Activated T-cell treated with anti-CD3 and anti-CD28 coated beads for 4 hours (primary cell): ENCODE measurements at places on chromosomes 6 and 20.

DNA sequence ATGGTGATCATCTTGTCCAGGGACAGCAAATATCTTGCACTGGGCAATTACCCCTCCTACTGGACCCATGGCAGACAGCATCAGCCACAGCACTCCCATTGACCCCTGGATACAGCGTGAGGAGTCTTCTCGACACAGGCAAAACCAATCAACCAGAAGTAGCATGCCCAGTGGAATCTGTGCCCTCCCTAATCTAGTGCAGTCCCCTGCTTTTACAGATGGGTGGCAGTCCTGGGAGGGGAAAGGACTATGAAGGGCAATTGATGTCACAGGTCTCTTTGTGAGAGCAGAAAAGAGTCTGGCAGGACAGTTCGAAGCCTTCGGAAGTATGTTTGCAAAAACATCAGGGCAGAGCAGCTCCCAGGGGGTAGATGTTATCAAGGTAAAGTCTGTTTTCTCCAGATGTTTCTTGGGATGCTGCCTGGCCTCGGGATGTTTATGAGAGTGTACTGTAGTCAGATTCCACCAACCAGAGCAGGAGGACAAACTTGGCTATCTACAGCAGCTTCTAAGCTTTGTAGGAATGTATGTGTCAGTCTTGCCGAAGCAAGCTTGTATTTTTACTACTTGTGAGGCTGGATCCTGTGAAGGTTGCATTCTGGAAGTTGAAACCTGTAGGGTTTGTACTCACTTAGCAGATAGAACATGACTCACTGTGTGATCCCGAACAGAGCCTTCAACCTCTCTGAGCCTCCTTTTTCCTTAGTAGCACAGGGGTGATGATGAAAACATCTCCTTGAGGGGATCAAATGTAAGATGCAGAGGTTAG, 63.0 kb upstream of the MYL9 start:
- DNase-seq = no peak

DNA sequence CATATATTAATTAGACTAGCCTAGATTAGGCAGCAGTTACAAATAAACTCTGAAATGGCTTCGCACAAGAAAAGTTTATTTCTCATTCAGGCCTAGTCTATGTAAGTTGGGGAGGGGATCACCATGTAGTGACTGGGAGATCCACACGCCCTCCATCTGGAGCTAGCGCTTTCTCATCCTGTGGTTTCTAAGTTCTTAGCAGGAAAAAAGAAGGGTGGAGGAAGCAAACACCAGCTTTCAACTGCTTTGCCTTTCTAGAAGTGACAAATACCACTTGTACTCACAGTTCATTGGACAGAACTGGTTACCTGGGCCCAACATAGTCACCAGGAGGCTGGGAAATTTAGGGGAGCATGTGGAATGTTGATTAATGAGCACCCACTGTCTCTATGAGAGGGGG, 46.6 kb downstream of the NDUFAF5 start:
- DNase-seq = no peak

DNA sequence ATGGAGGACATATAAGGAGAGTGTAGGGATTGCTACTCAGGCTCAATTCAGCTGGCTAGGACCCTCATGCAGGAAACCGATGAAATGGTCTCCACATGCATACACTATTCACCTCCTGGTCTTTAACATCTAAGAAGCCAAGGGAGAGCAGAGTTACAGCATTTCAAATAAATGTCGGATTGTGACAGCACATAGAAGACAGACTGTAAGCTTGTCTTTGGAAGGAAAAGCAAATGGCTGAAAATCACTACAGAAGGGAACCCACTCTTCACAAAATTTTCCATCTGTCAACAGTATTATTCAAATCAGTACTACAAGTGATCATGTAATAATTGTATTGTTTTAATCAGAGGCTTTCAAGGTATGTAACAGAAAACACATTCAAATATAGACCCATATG, 72.9 kb downstream of the ATG5 start:
- no peak for DNase-seq

DNA sequence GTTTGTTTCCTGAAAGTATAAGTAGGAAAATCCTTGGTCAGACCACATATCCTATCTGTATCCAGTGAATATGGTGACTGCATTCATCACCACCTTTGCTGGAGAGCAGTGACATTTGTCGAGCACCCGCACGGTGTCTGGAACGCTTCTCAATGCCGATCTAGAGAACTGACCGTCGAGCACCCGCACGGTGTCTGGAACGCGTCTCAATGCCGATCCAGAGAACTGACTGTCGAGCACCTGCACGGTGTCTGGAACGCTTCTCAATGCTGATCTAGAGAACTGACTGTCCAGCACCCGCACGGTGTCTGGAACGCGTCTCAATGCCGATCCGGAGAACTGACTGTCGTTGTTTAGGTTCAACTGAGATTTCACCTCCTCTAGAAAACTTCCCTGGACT, 67.8 kb downstream of the HUS1B start:
- DNase-seq = no peak

DNA sequence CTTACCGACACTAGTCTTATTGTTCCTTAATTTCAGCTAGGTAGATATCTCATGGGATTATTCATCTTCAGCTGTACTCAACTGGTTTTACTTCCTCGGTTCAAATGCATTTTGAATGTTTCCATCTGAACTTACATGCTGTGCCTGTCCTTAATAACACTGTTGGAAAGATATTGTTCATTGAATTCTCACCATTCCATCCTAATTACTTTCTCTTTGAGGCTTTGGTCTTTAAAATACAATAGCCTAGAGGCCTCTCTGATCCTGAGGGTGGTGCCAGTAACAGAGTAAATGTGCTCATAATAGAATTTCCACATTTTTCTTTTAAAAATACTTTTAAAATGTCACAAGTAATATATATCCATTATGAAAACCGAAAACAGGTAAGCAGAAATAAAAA, 54.0 kb downstream of the IL20RA start:
- no peak for DNase-seq

DNA sequence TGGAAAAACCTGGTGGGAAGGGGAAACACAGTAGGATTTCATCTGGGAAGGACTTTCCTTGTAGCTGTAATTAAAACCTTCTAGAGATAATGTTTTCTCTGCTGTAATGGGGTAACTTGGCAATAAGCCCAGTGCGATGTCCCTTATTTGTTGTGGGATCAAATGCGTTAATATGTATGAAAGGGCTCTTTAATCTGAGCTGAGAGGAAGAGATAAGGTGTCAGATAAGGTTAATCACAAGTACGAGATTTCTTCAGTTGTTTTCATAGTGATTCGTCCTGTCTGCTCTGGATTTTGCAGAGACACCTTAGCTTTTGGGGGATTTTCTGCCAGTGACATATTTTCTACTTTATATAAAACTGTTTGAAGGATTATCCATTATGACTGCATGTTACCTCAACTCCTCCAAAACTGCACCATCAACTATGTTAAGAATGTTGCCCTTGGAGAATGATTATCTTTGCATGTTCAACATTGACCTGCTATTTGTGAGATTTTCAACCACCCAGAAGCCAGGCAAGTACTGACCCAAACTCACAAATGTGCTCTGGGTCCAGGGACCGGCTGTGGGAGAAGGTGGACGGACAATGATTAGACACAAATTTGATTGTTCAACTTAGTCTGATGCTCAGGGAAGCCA, 21.2 kb upstream of the ELOVL5 start:
- DNase-seq = no peak

GRCh38 chr6:148175550-148176188, 167.0 kb upstream of the SASH1 start:
- no peak for DNase-seq

- DNase-seq = no peak
Observed at GRCh38 chr6:157775376-157775775, 47.7 kb upstream of the SNX9 start.

DNA sequence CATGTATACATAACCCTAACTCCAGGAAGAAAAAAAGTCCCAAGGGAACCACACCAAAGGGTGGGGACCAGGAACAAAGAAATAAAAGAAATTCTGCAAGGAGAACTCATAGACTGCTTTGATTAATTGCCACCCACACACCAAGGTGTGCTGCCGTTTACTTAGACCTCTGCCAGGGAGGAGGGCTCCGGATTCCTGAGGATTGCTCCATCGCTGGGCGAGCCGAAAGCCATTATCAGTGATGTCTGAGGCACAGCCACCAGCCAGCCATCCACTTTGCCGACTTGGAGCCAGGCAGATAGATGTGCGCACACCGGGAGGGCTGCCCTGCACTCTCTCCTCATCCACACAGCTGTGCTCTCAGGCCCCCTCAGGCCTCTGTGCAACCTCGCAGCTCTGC, 272.7 kb upstream of the FOXQ1 start:
- no peak for DNase-seq

- DNase-seq = no peak
Observed at GRCh38 chr20:25672659-25673235, 23.9 kb downstream of the ZNF337 start.

- no peak for DNase-seq
Observed at GRCh38 chr6:129929433-129929832, 68.3 kb upstream of the TMEM244 start.

DNA sequence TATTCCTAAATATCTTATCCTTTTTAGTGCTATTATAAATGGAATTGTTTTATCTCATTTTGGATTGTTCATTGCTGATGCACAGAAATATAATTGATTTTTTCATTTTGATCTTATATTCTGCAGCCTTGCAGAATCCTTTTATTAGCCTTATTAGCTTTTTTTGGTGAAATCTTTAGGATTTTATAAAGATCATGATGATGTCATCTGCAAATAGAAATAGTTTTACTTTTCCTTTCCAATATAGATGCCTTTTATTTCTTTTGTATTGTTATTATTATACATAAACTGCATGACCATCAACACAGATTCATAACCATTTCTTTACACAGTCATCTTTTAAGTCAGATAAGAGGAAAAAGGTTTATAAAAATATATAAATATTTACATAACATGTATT, 16.9 kb upstream of the PSMF1 start:
- no peak for DNase-seq

DNA sequence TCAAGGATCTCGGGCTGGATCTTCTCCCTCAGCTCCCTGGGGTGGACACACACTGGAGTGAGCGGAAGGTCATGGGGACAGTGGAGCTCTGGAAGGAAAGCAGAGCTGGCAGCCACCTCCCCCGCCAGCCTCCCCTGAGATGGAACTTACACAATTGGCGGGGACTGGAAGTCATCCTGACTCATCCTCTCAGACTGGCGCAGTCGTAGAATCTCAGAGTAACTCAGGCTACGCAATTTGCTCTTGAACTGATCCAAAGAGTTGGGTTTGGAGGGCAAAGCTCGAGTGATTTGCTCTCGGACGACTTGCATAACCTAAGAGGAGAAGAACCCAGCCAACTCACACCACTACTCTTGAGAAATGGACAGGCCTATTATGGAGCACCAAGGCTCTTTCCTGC, 34.8 kb downstream of the ELMO2 start:
- no peak for DNase-seq

DNA sequence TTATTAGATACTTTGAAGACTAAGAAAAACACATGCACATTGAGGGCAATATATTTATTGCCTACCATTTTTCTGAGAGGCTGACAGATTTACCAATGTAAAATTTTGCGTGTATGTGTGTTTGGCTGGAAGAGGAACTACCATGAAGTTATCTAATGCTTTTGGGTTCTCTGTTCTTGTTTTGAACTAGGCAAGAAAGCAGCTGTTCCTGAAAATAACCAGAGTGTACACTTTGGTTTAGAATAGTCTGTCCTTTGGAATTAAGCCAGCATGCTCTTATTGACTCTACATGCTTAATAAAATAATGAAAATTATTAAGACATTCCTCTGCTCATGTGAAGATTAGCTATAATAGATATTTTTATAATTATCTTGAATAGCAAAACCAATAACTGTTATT, 129.2 kb downstream of the MYB start:
- no peak for DNase-seq

GRCh38 chr6:106098383-106099234, 12.5 kb downstream of the PRDM1 start:
- DNase-seq = peak; percentile 67

- DNase-seq = no peak
Observed at GRCh38 chr6:21856844-21857243, 263.3 kb downstream of the SOX4 start.

DNA sequence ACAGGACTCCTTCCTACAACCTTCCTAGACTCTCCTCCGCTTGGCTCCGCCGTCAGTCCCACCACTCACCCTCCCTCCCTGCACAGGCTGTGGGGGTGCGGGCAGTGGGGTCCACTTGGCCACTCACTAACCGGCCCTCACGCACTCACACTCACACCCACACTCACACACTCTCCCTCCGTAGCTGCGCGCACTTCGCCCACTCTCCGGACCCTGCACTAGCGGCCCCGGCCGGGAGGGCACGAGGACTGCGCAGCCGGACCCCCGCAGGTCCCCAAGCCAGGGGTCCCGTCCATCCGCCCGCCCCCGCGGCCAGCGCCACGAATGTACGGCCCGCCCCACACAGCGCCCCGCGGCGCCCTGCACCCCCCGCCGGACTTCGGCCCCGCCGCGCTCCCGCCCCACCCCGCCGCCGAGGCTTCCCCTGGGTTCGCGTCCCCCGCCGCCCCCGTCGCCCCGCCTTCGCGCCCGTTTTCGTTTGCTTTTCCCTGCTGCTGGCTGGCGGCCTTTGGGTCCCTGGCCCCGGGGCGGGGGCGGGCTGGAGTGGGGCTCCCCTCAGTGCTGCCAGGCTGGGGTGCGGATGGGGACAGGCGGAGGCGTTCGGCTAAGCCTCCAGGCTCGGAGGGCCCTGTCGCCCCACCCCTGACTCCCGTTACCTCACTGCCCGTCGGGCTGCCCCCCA, 23.0 kb upstream of the SLC22A7 start:
- DNase-seq = peak; percentile 30

GRCh38 chr20:40955326-40955725, 73.3 kb upstream of the TOP1 start:
- DNase-seq = no peak

DNA sequence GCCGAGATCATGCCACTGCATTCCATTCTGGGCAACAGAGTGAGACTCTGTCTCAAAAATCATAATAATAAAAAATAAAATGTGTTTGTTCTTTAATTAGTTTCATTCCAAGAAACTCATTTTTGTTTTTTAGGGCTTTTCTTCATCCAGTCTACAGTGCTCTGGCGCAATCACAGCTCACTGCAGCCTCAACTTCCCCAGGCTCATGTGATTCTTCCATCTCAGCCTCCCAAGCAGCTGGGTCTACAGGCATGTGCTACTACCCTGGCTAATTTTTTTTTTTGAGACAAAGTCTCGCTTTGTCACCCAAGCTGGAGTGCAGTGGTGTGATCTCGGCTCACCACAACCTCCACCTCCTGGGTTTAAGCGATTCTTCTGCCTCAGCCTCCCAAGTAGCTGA, 143.6 kb upstream of the JARID2 start:
- no peak for DNase-seq

- no peak for DNase-seq
Observed at GRCh38 chr6:159170999-159171712, 2.0 kb downstream of the FNDC1 start.

- no peak for DNase-seq
Observed at GRCh38 chr6:107511511-107511993, 21.6 kb downstream of the SOBP start.

DNA sequence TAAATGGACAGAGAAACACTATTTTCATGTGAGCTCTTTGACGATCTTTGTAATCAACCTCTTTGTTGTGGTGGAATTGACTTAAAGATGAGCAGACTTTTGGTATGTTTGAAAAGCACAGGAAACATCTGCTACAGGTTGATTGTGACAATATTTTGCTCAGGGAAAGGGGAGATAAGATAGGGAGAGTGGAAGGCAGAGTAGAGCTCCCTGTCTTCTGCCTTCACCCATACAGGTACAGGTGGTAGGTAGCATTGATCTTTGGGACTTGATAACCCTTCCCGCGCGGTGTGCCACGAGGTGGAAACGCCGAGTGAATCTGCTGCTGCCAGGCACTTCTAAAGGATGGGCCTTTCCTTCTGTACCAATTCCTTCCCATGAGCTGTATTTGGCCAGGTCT, 183.6 kb downstream of the UTRN start:
- DNase-seq = no peak
